ENCODE measurements at places on chromosomes 4 and X.
A peak's percentile ranks its signal among the peaks of the same experiment; 100 is the strongest.

DNA sequence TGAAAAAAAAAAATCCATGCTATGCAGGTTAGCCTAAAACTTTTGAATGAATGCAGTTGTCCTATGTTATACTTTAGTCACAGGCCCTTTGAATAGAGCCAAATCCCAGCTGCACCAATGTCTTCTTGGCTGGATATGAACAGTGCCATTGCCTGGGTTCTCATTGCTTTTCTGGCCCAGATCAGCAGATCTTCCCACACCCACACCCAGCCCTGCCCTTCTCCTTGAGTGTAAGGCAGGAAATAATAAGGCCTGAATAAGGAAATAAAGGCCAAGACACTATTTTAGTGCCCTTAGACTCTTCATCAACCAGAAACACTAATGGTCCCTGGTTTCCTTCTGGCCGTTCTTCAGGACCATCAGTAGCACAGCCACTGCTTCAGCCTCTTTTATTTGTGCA, 66.6 kb downstream of the USP38 start:
- no peak for DNase-seq

DNA sequence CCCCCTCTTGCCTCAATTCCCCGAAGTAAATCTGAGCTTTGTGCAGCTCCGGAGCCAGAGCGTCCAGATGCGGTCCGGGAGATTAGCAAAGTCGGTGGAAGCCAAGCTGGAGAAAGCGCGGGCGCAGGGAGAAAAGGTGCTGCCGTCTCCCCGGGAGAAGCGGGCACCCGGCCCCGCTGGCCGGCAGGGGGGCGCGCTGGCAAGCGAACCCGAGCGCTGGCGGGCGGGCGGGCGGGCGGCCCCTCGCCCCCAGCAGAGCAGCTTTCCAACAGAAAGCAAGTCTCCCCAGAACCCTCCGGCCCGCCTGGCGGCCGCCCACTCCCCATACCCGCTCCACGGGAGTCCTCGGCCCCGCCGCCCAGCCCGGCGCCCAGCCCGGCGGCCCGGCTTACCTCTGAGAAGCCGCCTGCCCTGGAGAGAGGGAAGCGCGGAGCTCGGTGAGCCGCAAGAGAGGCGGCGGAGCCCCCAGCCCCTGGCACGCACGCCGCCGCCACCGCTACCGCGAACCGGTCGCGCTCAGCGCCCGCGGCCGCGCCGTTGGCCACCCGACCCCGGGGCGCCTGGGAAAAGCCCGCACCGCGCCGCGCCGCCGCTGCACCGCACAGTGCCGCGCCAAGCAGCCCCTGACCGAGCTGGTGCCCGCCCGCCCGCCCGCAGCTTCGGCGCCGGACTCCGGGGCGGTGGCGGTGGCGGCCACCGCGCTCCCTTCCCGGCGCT, 529 bp upstream of the CITED1 start:
- DNase-seq: peak; percentile 18

- DNase-seq: peak; percentile 66
Observed at GRCh38 chr4:120922381-120923206, at the start of gene PRDM5. TSS of gene PRDM5 (minus strand) at chr4:120922726. CDS start at chr4:120922608, 118 bp downstream.

DNA sequence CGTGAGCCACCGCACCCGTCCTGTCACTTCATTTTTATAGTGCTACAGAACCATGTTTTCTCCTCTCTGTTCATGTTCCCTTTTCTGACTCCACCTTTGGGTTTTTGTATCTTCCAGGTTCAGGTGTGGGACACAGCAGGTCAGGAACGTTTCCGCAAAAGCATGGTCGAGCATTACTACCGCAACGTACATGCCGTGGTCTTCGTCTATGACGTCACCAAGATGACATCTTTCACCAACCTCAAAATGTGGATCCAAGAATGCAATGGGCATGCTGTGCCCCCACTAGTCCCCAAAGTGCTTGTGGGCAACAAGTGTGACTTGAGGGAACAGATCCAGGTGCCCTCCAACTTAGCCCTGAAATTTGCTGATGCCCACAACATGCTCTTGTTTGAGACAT, 12.4 kb downstream of the RAB33A start:
- no peak for DNase-seq

DNA sequence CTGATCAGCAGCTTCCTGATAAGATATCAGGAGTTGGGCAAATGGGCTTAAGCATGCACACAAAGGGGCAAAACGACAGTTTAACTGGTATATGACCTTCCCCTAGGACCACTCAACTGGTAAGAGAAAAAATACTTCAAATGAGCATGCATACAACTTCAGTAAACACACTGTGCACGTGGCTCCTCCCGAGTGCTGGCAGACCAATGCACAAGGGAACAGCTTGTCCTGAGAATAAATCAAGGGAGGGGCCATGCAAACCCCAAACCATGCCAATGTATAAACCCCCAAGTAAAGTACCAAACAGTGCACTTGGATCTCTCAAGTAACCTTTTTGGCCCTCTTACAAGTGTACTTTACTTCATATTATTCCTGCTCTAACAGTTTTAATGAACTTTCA, 293.3 kb upstream of the TBX22 start:
- DNase-seq: no peak

DNA sequence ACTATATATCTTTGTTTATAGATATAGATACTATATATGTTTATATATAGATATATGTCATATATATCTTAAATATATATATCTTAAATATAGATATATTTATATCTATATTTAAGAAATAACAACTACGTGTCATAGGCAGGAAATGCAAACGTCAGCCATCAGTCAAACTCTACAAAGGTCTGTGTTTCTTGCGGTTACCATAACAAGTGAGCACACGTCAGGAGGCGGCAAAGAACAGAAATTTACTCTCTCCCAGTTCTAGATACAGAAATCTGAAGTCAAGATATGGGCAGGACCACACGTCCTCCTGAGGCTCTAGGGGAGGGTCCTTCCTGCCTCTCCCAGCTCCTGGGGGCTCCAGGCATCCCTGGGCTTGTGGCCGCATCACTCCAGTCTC, 6.5 kb downstream of the PLCXD1 start:
- DNase-seq: no peak

- no peak for DNase-seq
Observed at GRCh38 chr4:117284736-117285135, 199.4 kb upstream of the TRAM1L1 start.

GRCh38 chr4:139654516-139654915, 11.1 kb upstream of the MGST2 start:
- no peak for DNase-seq

- DNase-seq: no peak
Observed at GRCh38 chr4:86155766-86156165, 204.1 kb downstream of the MAPK10 start.

DNA sequence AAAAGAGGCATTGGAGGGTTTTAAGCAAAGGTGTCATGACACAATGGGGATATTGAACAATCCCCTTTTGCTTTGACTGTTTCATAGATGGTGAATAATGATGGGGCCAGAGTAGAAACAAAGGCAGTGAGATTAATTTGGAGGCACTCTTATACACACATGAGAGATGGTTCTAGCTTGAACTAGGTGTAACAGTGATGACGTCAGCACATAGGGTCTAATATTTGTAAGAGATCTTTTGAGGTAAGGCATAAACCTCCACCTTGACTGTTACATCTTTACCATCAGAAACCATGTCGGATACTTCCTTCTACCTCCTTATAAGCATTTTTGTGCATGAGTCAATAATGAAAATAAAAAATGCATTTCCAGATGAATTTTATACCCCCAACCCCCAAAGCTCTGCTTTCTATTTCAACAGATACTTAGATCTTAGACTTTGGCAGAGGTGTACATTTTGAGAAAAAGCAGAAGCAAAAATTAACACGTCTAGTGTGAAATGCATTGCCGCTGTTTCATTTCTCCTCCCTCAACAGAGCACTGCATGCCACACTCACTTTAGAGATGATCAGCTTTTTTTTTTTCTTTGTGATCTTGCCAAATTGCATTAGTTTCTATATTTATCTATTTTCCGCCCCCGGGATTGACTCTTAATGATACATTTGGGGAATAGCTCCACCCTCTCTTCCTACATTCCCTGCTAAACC, 87.2 kb downstream of the HS3ST1 start:
- DNase-seq: peak; percentile 10

GRCh38 chr4:118957722-118958445, 69.2 kb downstream of the SYNPO2 start:
- DNase-seq: no peak

- DNase-seq: peak; percentile 62
Observed at GRCh38 chrX:47501226-47502074, 18.4 kb upstream of the ZNF41 start.

- no peak for DNase-seq
Observed at GRCh38 chr4:108814326-108814725, 51.5 kb upstream of the ETNPPL start.

GRCh38 chrX:50448565-50448964, 22.1 kb downstream of the DGKK start:
- DNase-seq: peak; percentile 7

DNA sequence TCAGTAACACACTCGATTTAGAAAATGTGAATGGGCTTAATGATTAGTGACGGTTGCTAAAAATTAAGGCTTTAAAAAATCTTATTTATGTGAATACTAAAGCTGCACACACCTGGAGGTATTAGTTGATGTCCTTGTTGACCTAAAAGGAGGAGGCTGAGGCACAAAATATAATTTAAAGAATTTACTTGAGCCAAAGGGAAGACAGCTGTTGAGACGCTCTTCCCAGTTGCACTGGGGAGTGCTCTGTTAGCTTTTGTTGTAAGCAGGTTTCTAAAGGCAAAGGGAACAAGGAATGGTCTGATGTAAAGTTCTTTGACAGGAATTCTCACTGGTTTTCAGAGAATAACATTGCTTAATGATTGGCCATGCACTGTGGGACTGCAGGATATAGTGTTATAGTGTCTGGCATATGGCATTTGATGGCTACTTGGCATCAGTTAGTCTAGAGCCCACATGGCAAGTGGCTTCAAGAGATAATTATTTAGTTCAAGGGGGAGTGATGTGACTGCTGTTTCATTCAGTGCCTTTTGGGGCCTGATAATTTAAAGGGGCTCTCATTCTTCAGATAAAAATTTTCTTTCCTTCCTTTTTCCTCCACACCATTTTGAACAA, 30.8 kb upstream of the PGM2 start:
- no peak for DNase-seq

GRCh38 chrX:40063555-40063954, 34.2 kb downstream of the BCOR start:
- no peak for DNase-seq

GRCh38 chr4:108828620-108829019, 65.8 kb upstream of the ETNPPL start:
- DNase-seq: no peak

DNA sequence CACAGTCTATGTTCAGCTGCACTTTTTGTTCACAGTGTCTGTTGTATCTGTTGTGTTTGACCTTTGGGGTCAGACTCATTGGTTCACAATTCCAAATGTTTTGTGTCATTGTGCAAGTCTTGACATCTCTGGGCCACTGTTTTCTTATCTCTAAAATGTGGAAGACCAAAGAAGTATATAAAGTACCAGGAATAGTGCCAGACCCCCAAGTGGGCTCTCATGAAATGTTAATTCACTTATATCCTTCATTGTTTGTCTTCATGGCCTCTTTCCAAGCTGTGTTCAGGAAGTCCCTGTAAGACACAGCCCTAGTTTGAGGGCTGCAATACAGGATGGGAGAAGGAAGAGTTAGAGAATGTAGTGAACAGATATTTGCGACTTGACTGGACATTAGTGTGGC, 468.3 kb upstream of the BOD1L1 start:
- DNase-seq: no peak

- DNase-seq: no peak
Observed at GRCh38 chr4:10020871-10021652, at the start of gene SLC2A9. TSS of gene SLC2A9 (minus strand) at chr4:10021497. CDS start at chr4:10021429, 68 bp downstream.

All from RPMI8226 (cell line).